Thymus (tissue), 14 donors: ENCODE measurements at places on chromosomes 2 and 18. TPM values are rescaled to one million over a fixed set of nuclear protein-coding genes. Genes with fewer than 3 reads are reported as not detected.

GRCh38 chr2:120820263-120820952 is 84.7 kb downstream of the GLI2 start:
- DNase-seq: no peak

DNA sequence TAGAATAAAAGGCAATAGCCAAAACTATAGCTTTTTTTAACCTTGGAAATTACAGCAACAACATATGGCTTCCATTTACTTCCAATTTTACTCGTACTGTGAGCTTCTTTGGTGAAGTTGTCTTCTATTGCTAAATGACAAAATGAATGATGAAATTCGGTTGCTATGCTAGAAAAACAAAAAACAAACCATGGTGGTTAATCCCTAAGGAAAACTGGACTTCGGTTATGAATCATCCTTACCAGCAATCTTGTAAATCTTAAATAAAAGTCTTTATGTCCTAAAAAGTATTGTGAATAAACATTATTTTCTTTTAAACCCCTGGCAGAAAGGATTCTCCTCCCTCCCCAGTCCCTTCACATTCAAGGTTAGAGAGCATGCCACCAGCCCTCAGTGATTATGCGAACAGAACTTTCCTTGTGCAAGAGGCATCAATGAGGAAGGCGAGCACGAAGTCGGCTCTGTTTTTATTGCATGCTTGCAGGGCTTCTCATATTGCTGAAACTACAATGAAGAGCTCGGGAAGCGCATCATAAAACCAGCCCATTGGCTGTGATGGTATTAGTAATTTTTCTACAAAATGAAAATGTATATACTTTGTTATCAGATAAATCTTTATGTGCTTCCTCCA is 62.9 kb downstream of the ZNF521 start:
- DNase-seq: no peak

DNA sequence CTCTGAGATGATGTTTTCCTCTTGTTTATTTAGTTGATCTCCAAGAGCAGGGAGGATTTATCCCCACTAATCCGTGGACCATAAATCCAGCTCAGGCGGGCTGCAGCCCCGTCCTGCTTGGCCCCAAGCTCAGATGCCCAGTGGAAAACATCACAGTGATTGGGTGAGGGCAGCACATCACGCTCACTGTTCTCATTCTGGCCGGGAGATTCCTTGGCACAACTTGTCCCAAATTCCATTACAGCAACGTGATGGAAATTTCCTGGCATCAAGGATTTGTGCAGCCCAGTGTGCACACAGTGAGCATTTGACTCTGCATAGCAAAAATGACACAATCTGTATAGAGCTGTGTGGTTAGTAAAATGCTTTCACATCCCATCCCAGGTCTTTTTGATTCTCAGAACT is 96.8 kb downstream of the VAPA start:
- DNase-seq: no peak

IL1A gene
- 1.8 TPM for polyA plus RNA-seq

GRCh38 chr18:8989855-8990254 is 112.6 kb upstream of the NDUFV2 start:
- DNase-seq: no peak

DNAJC5G gene
- 0.02 TPM for polyA plus RNA-seq

AQP12A gene
- 0.34 TPM for polyA plus RNA-seq

- DNase-seq: no peak
Observed at GRCh38 chr2:2057125-2057721, 273.9 kb downstream of the MYT1L start.

UGT1A5 gene
- 0.14 TPM for polyA plus RNA-seq

DNA sequence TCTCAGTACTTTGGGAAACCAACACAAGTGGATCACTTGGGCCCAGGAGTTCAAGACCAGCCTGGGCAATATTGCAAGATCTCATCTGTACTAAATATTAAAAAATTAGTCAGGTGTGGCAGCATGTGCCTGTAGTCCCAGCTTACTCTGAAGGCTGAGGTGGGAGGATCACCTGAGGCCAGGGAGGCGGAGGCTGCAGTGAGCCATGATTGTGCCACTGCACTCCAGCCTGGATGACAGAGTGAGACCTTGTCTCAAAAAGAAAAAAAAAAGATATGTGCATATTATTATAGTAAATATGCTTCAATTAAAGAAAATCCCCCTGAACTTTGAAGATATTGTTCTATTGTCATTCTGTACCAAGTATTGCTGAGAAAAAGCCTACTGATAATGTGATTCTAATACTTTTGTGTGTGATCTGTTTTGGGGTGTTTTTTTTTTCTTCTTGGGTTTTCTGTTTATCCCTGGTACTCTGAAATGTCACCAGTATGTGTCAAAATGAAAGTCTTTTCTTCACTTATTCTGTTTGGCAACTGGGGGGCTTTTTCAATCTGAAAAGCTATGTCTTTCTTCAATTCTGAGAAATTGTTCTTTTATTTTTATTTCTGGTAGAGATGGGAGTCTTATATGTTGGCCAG is 13.2 kb downstream of the NEURL3 start:
- DNase-seq: no peak

DNA sequence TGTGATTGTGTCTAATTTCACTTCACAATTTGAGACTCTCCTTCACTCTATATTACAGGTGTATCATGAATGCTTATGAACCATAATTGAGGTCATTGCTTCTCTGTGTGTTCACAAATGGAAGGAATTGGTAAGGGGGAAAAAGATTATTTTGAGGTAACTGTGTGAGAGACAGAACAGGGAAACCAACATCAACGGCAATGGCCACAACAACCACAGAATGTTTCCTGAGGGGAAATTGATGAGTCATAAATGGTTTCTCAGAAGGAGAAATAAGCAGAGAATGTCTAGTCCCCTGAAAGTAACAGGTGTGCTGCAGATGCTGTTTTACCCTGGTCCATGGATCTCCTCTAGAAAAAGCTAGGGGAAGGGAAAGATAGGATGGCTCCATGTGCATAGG is 361.2 kb upstream of the GALNT5 start:
- no peak for DNase-seq

- DNase-seq: no peak
Observed at GRCh38 chr2:46803911-46804670, 111.5 kb downstream of the MCFD2 start.

DNA sequence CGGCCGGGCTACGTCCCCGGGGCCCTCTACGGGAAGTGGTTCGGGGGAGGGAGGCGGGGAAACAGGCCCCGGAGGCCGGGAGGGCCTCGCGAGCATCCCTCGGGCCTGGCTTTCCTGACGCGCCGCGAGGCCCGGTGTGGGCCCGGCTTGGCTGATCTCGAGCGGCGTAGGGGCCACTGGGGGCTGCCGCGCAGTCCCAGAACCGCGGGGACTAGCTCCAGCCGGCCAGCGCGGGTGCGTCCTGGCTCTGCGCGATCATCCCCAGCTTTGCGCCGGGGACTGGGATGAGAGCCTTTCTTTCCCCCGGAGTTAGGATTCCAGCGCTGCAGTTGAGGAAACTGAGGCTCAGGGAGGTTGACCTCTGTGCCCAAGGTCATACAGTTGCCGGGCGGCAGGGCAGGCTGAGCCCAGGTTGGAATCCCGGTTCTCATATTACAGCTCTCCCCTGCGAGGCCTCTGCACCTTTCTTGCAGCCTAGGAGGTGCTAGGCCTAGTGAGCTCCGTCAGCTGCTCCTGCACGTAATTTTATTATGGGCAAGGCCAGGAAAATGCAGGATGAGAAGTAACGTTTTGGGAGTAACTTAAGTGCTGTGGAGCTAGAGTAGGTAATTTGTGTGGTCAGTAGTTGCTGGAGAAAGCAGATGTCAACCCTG is 501 bp downstream of the LPIN1 start:
- DNase-seq: no peak

GRCh38 chr2:205657579-205657978 is 24.7 kb upstream of the NRP2 start:
- DNase-seq: no peak

- peak; percentile 41 for DNase-seq
Observed at GRCh38 chr2:208265371-208265800, 669 bp upstream of the PIKFYVE start.

DNA sequence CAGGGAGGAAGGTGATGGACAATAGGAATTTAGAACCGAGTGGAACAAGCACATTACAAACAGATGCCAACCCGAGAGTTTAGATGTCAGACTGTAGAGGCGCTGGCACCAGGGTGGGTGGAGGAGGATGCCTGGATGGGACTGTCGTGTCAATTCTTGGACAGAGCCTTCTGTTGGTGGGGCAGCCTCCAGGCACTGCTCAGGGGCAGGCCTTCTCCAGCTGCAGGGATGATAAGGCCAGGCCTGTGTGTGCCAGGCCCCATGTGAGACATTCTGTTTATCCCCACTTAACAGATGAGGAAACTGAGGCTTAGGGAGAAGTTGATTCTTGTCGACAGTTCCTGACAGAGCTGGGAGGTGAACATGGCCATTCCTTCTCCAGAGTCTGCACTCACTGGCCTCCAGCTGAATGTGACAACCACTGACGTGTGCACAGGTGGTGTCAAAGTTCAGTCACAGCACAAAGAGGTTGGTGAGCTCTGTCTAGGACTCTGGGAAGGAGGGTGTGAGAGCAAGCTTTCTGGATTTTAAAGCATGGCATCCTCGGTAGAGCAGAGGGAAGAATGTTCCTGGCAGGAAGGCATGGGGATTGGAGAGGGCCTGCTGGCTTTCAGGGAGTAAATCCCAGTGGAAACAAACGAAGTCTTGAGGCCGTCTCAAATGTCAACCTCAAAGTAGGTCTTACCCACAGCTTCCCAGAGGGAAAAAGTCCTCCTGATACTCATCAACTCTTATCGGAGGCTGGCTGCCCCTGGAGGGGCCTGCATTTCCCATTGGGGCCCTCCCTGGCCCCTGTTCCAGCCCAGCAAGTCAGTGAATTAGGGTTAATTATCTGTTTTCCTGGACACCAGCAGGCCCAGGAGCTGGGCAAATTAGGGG is 52.4 kb downstream of the GLI2 start:
- DNase-seq: no peak

- DNase-seq: no peak
Observed at GRCh38 chr18:54924948-54925347, 34.3 kb downstream of the CCDC68 start.

WIPF1 gene
- 65.0 TPM for polyA plus RNA-seq

DNA sequence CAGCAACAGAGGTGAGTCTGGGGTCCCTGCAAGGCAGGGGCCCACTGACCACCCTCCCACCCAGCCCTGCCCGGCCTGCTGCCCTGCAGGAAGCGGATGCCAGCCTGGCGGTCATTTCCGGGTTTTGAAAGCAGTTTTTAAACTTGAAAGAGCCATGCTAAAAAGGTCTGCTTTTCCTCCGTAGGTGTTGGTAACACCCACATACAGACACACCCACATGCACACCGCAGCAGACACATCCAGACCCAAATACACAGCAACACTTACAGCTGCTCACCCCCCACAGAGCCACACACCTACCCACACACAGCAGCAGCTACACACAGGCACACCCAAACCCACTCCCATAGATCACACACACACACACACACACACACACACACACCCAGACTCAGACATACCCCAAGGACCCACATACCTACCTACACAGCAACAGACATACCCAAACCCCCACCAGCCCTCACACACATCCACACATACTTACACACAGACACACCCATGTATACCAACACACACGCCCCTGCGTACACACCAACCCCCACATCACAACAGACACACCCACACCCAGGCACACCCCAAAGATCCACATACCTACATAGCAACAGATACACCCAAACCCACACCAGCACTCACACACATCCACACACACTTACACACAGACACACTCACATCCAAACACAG is 7.6 kb downstream of the ZFP36L2 start:
- peak; percentile 85 for DNase-seq

DNA sequence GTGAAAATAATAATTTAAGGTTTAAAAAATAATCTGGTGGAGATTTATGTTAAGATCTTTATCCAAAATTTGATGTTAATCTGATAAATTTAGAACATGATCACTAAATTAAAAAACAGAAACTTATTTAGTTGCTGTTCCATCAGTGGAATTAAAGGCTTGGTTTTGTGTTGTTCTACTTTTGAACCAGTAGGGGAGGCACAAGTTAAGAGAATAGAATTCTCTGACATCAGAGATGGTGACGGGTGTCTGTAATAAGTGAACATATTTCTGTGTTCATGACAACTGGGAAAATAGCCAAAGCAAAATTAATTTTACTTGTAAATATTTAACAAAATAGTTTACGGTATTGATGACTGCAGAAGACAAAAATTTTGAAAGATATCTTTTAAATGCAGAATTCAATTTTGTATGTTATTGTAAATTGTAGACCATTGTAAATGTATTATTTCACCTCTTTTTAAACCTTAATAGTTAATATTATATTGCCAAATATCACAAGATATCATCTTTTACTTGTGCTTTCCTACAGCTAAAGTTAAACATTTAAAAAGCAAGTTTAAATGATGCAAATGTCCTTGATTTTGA is 106.0 kb downstream of the UBR3 start:
- DNase-seq: peak; percentile 8

ANKZF1 gene
- 91.6 TPM for polyA plus RNA-seq

SLC35F6 gene
- 10.8 TPM for polyA plus RNA-seq

DNA sequence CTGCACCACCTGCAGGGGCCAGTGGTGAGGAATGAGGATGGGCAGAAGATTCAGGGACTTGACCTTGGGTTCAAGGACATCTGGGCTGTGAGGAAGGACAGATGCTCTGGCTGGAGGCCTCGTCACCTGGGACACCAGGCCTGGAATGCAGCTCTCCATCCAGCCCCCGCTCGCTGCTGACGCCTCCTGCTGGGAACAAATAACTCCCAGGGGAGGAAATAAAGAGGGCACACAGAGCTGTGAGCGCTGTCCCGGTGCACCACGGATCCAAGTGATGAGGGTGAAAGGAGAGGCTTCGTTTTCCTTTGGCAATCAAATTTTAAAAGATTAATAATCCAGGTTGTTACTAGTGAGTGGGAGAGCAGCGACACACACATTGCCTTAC is 368.0 kb upstream of the MYT1L start:
- DNase-seq: no peak

DNA sequence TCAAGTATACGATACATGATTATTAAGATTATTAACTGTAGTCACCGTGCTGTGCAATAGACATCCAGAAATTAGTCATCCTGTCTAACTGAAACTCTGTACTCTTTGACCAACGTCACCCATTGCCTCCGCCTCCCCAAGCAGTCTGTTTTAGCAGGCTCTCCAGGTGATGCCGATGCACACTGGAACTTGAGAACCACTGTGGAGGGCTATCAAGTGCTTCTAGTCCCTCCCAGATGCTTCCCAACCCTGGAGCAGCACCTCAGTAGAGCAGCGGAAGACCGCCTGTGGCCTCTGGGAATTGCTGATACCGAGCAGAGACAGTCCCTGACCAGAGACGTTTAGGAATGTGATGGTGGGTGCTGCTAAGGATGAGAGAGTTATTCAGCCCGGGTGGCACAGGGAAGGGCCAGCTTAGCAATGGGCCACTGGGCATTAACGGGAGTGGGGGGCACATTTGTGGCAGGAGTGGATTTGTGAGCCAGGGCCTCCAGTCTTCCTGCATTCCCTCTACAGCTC is 50.7 kb downstream of the LIPG start:
- DNase-seq: no peak

- no peak for DNase-seq
Observed at GRCh38 chr2:26169226-26169625, 3.7 kb upstream of the GAREM2 start.

- no peak for DNase-seq
Observed at GRCh38 chr2:191901031-191901430, 54.1 kb upstream of the CAVIN2 start.

- no peak for DNase-seq
Observed at GRCh38 chr18:50610349-50610748, 50.5 kb downstream of the MAPK4 start.

- no peak for DNase-seq
Observed at GRCh38 chr2:15797231-15797938, 143.0 kb upstream of the MYCN start.

GRCh38 chr18:22983175-22983574 is 50.0 kb downstream of the RBBP8 start:
- DNase-seq: no peak

- no peak for DNase-seq
Observed at GRCh38 chr18:22822024-22822423, 111.1 kb upstream of the RBBP8 start.

LYPD1 gene
- 14.2 TPM for polyA plus RNA-seq

SLC5A7 gene
- polyA plus RNA-seq: 0.05 TPM
